ENCODE measurements at places on chromosomes 16 and 17.
A peak's percentile ranks its signal among the peaks of the same experiment; 100 is the strongest.

DNA sequence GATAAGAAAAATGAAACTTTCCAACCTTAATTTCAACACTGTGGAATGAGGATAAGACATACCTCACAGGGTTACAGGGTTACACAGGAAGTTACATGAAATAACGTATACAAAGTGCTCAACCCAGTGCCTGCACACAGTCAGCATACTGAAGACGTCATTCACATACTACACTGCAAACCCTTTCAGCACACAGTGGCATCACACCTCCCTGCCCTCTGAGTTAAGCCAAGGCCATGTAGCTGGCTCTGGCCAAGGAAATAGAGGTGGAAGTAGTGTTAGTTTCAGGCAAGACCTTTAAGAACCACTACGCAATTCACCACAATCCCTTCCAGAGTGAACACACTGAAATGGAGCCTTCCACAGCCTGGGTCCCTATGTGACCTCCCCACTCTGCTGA lies 46.6 kb upstream of the GSG1L start:
- peak; percentile 39 for DNase-seq

- no peak for DNase-seq
Measured at GRCh38 chr17:30321314-30321713, 12.5 kb downstream of the TMIGD1 start.

- DNase-seq = no peak
Measured at GRCh38 chr17:29866746-29867404, 63.2 kb downstream of the SSH2 start.

- DNase-seq = no peak
Measured at GRCh38 chr17:66971264-66971663, 6.8 kb downstream of the CACNG4 start.

GRCh38 chr16:85171759-85172454 lies 59.6 kb upstream of the CIBAR2 start:
- peak; percentile 17 for DNase-seq

GRCh38 chr17:47077576-47077975 lies 98.5 kb upstream of the RPRML start:
- no peak for DNase-seq

DNA sequence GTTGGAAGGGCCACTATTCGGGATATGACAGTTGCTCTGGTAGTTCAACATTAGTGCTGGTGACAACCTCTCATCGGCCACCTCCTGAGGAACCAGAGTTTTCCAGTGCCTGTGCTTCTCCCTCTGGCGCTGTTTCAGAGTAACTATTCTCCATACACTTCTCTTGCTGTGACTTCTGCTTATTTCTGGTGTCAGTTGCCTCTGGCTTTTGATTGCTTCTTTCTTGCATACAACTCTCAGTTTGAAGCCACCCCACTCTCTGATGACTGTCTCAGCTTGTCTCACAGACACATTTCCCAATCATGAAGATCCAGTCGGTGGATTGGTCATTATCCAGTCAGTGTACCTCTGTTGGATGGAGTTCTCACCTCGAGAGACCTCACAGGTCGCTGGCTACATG lies 3.4 kb upstream of the TM4SF5 start:
- peak; percentile 84 for DNase-seq

- no peak for DNase-seq
Measured at GRCh38 chr17:80283116-80283852, 22.6 kb downstream of the RNF213 start.

DNA sequence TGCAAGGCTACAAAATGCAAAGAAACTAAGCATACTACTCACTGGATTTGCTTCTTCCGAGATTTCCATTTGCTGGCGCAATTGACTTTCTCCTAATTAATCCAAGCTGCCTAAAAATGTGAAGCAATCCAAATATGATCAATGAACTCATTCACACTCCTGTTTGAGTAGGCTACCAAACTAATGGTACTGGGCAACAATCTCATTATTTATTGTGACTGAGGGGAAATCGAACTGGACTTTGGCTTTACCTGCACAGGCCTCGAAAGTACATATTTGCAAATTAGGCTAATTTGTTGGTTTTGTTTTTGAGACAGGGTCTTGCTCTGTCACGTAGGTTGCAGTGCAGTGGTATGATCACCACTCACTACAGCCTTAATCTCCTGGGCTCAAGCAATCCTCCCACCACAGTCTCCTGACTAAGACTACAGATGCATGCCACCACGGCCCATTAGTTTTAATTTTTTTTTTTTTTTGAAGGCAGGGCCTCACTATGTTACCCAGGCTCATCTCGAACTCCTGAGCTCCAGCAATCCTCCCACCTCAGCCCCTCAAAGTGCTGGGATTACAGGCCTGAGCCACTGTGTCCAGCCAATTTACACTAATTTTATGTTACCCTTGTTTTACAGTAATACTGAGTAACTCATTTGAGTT lies 2.6 kb downstream of the ERI2 start:
- DNase-seq = no peak

DNA sequence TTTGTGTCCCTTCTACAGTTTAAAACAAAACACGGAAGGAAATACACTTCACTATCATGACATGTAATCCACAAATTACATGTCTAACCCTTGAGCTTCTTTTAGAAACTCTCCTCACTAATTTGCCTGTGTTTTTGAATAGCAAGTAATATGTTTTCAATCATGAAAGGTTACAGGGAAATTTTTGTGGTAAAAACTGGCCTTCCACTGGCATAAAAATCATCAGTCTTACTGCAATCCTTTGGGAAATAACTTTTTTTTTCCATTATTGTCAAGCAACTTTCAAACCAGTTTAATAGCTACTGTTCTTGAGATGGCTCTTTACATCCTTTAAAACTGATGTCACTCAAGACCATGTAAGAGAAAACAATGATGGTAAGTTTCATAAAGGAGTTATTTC lies 27.0 kb downstream of the MYO1D start:
- DNase-seq = no peak

GRCh38 chr16:15483857-15484256 lies 49.5 kb downstream of the BMERB1 start:
- no peak for DNase-seq

- DNase-seq = peak; percentile 97
Measured at GRCh38 chr17:43388359-43389045, 10.3 kb upstream of the ARL4D start.

DNA sequence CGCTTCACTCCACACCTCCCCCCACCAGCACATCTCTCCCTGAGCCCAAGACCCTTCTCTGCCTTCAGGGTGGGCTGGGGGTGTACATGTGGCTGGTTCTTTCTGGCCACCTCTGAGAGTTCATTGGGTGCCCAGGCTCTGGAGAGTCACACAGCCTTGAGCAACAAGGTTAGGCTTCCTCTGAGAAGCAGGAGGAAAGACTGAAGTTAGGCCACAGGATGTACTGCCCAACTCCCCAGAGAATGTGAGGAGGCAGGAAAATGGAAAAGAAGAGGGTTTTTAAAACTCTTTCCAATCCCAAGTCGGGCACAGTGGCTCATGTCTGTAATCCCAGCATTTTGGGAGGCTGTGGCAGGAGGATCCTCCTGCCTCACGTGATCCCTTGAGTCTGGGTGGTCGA lies 7.3 kb downstream of the PCGF2 start:
- DNase-seq = no peak

GRCh38 chr17:68298601-68299000 lies 7.3 kb downstream of the ARSG start:
- no peak for DNase-seq

DNA sequence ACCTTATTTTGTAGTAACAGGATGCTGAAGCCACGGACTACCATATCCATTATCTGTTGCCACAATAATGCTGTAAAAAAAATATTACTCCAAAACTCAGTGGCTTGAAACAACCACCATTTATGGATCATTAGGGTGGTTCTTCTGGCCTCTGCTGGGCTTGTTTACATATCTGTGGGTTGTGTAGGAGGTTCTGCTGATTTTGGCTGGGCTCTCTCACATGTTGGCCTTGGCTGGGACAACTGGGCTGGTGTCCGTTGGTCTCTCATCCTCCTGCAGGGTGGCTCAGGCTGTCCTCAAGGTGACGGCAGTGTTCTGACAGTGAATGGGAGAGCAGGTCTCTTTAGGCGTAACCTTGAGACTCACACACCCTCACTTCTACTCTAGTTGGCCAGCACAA lies 76.0 kb downstream of the GPR139 start:
- DNase-seq = no peak

DNA sequence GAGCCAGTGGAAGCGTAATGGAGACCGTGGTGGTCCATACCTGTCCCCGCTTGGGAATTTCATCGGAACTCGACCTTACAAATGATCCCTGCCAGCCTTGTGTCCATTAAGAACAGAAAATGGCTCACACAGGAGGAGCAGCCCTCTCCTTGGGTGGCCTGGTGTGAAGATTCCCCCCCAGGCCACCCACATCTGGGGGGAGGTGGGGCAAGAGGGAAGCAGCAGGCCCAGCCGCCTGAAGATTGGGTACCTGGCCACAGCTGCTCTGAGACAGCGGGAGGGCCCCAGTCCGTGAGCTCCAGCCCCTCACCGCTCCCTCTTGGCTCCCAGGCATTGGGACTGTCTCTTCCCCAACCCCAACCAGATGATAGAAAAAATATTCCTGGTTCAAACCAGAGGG lies 277.8 kb upstream of the FOXF1 start:
- DNase-seq = no peak

- no peak for DNase-seq
Measured at GRCh38 chr16:83924686-83925085, 25.8 kb downstream of the MLYCD start.

- no peak for DNase-seq
Measured at GRCh38 chr17:39483506-39483905, 22.2 kb downstream of the CDK12 start.

DNA sequence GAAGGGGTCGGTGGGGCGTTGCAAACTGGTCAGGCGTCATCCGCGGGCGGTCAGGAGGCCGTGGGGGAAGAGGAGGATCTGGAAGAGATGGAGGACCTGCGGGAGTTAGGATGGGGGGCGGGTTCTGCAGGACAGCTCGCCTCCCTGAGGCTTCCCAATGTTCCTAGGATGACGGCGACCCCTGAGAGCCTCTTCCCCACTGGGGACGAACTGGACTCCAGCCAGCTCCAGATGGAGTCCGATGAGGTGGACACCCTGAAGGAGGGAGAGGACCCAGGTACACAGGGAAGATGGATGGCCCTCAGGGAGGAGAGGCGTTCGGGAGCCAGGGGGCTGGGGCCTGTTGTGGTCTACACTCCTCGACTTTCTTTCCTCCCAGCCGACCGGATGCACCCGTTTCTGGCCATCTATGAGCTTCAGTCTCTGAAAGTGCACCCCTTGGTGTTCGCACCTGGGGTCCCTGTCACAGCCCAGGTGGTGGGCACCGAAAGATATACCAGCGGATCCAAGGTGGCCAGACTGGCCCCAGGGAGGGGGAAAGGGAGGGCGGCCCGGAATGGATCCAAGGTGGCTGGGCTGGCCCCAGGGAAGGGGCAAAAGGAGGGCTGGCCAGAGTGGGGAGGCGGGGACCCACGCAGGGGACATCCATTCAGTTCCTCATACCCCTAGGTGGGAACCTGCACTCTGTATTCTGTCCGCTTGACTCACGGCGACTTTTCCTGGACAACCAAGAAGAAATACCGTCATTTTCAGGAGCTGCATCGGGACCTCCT lies 839 bp downstream of the PLD2 start:
- DNase-seq = no peak

DNA sequence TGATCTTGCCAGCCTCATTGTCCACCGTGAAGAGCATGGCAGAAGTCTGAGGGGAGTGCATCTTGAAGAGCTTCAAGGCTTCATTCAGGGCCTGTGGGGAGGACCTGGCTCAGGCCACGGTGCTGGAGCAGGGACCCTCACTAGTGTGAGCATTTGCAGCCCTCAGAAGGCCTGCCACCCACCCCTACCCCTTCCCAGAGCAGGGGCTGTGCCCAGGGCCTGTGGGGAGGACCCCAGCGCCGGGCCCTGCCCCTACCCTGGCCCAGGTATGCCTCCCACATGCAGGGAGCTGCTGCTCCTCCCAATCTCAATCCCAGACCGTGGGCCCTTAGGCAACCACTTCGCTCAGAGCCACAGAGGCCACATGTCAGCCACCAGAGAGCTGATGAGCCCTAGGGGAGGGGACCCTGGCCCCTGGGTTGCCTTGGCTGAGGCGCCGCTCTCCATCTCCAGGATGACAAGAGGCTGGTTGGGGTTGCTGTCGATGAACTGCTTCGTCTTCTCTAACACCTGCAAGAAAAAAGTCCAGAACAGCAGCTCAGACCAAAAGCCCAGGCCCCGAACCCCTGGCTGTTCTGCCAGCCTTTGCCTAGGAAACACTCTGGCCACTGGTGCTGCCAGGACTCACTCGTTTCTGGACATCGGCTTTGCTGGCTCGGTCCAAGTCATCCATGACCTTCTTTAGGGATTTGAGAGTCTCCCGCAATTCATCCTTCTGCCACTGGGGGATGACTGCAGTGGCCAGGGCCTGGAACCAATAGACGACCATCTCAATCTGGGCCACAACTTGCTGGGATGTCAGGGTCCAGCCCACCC lies 1.8 kb upstream of the EXOSC6 start:
- peak; percentile 72 for DNase-seq

GRCh38 chr16:29698484-29699323 lies 19.7 kb downstream of the QPRT start:
- DNase-seq = no peak

- no peak for DNase-seq
Measured at GRCh38 chr17:79590523-79590860, 20.4 kb downstream of the RBFOX3 start.

DNA sequence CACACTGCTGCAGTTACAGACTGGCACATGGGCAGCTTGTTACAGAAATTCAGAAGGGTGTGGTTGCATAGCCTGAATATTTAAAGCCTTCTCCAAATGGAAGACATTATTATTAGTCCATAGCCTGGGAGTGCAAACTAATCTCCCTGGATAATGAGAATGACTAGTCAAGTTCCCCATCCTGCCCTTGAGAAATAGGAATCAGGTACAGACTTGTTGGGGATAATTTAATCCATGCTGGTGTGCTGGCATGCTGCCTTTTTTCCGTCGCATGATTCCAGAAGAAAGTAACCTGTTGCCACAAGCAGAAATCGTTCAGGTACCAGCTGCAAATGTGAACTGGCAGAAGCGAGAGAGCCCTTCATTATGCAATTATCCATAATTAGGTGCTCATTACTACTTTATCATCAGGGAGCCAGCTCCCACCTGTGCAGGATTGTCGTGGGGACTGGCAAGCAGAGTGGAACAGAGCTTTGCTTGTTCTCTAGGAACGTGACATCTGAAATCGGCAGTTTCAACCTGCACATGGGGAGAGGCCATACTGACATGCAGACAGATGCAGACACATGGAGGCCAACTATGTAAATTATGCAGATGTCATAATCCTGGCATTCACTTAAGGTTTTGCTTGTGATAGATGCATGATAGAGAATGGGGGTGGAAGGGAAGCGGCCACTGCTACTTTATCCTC lies 419.4 kb downstream of the PMP22 start:
- no peak for DNase-seq

GRCh38 chr17:67523101-67523500 lies 146.0 kb downstream of the PITPNC1 start:
- no peak for DNase-seq

GRCh38 chr17:15944759-15945526 lies at the start of gene ADORA2B:
Gene ADORA2B (plus strand): TSS chr17:15945130. CDS start chr17:15945249, 119 bp downstream.
- DNase-seq = peak; percentile 90

GRCh38 chr16:85062323-85062722 lies 34.7 kb downstream of the KIAA0513 start:
- DNase-seq = no peak

- no peak for DNase-seq
Measured at GRCh38 chr17:32156656-32157055, 14.4 kb downstream of the RHOT1 start.

GRCh38 chr16:66587881-66588600 lies 8.8 kb downstream of the CMTM2 start:
- DNase-seq = no peak

- DNase-seq = peak; percentile 66
Measured at GRCh38 chr16:11650641-11651591, 17.3 kb upstream of the SNN start.
